ENCODE measurements at places on chromosomes 7 and 10.

- DNase-seq, result no peak
Observed at GRCh38 chr7:21983056-21983455, 37.4 kb upstream of the CDCA7L start.

DNA sequence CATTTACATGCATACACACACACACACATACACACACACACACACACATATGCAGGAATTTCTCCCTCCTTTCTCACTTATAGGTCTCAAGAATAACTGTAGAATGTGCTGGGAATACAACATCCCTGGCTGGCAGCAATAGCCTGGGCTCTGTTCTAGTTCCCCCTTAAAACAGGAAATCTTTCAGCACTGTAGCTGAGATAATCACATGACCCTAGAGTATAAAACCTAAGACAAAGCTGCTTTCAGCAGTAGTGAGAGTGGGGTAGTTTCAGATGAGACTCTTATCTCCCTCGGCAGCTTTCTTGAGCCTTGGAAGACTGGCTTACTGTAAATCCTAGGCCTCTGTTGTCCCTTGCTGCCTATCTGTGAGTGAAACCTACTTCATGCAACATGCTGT is 137.4 kb upstream of the AKR1E2 start:
- DNase-seq, result no peak

GRCh38 chr10:7424919-7425318 is 14.1 kb upstream of the SFMBT2 start:
- no peak for DNase-seq

DNA sequence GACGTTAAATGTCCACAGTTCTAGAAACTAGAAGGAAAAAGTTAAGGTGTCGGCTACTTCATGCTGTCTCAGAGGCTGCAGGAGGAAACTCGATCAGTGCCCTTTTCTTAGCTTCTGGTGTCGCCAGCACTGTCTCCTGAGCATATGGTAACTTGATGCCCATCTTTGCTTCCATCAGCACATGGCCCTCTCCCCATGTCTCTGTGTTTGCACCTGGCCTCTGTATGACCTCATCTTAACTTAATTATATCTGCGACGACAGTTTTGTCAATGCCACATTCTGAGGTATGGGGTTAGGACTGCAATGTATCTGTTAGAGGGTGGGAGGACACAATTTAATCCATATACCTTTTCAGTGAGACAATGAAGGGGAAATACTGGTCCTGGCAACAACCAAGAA is 449.9 kb downstream of the POM121L12 start:
- no peak for DNase-seq

DNA sequence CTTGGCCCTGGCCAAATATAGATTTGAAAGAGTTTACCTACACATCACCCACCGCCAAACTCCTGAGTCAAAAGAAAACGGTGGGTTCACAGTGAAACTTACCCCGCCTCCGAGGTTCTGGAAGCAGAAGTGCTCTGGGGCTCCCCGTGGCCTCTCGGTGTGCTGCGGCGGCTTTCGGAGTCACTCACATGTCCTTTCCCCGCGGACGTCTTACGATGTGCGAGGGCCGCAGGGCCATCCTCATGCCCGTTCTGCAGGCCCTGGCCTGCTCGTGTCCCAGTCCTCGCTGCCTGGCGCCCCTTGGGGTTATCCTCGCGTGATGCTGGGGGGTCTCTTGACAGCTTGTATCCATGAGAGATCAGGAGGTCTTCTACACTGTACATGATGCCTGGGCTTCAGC is 12.0 kb downstream of the JCAD start:
- DNase-seq, result no peak

DNA sequence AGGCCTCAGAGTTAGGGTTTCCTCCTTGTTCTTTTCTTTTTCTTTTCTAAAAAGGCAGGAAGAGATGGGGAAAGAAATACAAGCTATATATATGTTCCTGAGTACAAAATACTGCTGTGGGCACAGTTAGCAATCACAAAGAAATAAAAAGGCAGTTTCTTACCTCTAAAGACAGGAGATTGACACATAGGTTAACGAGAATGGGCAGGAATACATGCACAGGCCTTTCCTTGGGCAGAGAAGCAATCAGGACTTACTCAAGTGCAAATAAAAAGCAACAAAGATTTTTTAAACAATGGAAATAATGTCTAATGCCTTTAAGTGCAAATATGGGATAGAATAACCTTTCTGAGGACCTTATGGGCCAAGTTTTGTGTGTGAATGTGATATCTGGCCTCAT is 119.5 kb upstream of the AGK start:
- no peak for DNase-seq

DNA sequence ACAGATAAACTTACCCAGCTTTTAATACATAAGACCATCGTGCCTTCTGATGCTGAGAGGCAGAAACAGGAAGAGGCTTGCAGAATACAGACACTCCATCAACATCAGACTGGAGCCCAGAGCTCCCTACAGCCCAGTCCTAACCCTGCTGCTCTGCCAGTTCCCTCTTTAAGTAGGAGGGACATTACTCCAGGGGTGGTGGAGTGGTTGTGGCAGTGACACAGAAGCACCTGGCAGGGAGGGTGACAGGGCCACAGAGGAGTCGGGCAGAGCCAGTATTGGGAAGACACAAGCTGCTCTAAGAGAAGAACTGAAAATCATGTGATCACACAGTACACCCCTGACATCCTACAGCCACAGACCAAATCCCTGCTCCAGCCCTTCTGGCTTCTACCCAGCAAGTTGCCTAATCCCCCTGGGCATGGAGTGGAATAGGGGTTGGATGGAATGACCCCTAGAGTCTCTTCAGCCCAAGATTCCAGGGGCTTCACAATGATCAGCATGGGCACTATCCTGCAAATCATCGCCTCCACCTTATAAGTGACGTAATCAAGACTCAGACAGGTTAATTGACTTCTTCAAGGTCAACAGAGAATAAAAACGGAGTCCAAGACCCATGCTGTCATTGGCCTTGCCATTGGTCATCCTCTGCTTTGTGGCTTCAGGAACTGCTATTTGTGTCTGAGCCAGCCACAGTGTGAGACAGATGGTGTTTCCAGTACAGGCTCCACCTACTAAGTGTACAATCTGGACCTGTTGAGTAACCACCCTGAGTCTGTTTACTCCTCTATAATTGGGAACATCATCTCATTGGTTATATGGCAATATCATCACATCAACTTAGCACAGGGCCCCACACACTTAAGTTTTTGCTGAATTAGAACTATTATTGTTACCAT is 61.1 kb upstream of the ZMIZ1 start:
- no peak for DNase-seq

- no peak for DNase-seq
Observed at GRCh38 chr7:98281757-98282606, 496 bp downstream of the BRI3 start.

GRCh38 chr10:20552382-20552781 is 344.7 kb downstream of the NEBL start:
- DNase-seq, result no peak

DNA sequence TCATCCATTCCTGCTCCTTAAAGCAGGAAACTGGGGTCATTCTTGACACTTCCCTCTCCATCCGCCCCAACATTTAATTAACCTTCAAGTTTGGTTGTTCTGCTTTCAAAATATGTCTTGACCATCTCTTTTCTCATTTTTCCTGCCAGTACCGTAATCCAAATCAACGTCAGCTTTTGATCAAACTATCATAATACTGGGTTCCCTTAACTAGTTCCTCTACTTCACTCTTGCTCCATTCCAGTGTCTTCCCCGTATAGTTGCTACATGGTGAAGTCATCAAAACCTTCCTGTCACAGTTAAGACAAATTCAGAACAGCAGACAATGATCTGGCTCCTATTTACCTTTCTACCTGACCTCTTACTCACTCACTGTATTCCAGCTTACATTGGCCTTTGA is 6.6 kb upstream of the KLF14 start:
- DNase-seq, result no peak

DNA sequence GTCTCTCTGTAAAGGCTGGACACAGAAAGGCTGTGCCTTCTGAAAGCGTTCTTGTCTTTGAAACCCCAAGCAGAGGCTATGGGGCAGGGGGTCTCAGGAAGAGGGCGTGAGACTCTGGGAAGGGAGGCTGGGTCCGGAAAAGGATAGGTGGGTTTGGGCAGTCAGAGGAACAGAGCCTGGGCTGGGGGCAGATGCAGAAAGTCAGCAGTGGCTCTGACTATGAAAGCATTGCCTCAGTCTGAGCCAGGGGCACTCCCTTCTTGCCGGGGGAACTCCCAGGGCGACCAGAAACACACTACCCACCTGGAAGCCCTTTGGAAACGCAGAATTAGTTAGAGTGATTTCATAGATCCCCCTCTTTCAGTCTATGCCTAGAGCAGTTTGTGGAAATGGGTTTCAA is 72.0 kb downstream of the VWA2 start:
- DNase-seq, result no peak

GRCh38 chr7:132066761-132067171 is 509.5 kb downstream of the PLXNA4 start:
- DNase-seq, result no peak

DNA sequence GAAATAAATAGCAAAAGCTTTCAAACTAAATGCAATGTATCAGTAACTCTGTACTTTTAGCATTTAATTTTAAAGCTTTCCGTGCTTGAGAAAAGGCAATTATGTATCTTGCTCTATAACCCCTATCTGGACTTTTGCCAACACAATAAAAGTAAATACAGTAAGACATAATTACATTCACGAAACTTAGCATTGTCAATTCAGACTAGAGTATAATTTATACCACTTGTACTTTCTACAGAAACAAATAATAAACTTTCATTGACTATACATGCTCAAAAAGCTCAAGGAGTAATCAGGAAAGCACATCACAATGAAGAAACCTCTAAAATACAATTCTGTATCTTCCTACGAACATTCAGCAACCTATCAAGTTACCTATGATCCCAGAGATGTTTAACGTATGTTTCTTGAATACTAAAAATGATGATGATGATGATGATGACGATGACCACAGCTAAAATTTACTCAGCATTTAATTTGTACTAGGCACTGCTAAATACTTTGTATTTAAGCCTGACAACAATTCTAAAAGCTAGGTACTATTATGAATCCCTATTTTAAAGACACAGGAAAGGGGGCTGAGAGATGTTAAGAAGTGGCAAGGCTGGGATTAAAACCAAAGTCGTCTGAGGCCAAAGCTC is 44.9 kb downstream of the MINDY3 start:
- no peak for DNase-seq

DNA sequence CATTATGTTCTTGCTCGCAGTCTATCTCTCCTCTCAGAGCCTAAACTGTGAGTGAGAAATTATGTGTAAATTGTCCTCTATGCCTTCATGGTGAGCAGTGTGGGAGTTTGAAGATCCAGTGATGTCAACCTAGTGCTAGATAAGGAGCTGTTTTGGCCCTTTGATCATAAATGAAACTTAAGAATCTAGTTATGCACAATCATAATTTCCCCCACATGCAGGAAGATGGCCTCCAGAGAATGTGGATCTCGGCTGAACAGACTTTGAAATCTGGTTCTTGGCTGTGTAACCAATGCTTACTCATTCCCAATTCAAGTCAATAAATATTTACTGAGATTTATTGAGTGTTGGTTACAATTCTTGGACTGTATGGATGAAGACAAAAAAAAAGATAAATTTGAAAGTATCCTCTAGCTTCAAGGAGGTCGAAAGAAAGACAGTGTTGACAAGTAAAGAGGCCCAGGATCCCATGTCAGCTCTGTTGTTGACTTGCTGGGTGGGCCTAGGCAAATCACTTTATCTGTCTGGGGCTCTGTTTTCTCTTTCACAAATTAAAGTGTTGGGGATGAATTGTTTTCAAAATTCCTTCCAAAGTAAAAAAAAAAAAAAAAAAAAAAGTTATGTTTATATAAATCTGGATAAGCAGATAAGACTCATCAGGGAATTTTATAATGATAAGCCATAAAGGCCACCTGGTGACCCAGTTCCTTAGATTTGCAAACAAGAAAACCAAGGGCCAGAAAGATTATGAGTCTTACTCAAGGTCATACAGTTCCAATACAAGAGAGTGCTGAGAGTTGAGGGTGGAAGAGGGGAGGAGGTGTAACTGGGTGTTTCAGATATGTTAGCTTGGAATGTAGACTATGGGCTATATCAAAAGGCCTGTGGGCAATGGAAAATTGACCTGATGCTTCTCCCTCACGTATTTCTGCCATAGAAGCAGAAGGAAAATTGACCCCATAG is 969.9 kb downstream of the KCNMA1 start:
- no peak for DNase-seq

- DNase-seq, result no peak
Observed at GRCh38 chr10:96626795-96627194, 40.0 kb upstream of the TM9SF3 start.

- DNase-seq, result no peak
Observed at GRCh38 chr7:84136336-84136735, 58.3 kb downstream of the SEMA3A start.

- DNase-seq, result no peak
Observed at GRCh38 chr7:103576641-103577040, 130.6 kb upstream of the SLC26A5 start.

DNA sequence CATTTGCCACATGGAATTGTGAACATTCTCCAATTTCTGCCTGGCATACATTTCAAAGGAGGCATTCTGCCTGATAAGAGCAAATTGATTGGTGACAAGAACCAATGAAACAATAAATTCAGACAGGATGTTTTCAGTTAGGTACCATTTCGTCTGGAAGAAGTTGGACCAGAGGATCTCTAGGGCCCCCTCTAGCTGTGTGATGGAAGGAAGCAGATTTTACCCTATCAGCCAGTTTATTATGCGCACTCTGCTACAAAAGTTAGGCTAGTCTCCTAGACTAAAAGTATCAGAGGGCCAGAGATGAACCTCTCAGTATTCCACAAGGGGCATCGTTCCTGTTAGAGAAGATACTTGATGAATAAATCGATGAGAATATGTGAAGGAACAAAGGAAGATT is 118.0 kb downstream of the BUB3 start:
- no peak for DNase-seq

DNA sequence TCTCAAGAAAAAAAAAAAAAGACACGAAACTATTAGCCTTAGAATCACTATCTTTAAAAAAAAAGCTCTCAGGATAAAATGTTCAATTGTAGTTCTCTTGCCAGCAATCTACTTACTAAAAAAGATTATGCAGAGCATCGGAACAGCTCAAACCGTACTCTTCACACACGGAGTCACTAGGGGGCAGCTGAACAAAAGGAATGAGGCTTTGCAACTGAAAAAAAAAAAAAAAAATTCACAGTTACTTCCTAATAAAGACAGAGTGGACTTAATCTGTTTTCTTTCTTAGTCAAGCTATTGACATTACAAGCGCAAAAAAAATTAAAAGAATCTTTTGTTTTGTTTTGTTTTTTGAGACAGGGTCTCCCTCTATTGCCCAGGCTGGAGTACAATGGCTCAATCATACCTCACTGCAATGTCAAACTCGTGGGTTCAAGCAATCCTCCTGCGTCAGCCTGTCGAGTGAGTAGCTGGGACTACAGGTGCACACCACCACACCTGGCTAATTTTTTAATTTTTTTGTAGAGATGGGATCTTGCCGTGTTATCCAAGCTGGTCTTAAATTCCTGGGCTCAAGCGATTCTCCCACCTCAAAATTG is 11.5 kb downstream of the PMS2 start:
- DNase-seq, result no peak

- no peak for DNase-seq
Observed at GRCh38 chr10:88125766-88126165, 262.3 kb downstream of the PTEN start.

- no peak for DNase-seq
Observed at GRCh38 chr7:158924956-158925355, 68.6 kb downstream of the DYNC2I1 start.
